ENCODE measurements at places on chromosomes 16 and 17. TPM values are rescaled to one million over a fixed set of nuclear protein-coding genes. Genes with fewer than 3 reads are reported as not detected.

Gene SP6
- total RNA-seq: 7.0 TPM

Gene KRT40
- not detected for total RNA-seq

Gene C16orf92
- not detected for total RNA-seq

Gene PTX4
- not detected for total RNA-seq

Measured in A549 treated with dexamethasone at 1 μM for 4 hours (cell line).